ENCODE measurements at places on chromosomes 1 and 21.

DNA sequence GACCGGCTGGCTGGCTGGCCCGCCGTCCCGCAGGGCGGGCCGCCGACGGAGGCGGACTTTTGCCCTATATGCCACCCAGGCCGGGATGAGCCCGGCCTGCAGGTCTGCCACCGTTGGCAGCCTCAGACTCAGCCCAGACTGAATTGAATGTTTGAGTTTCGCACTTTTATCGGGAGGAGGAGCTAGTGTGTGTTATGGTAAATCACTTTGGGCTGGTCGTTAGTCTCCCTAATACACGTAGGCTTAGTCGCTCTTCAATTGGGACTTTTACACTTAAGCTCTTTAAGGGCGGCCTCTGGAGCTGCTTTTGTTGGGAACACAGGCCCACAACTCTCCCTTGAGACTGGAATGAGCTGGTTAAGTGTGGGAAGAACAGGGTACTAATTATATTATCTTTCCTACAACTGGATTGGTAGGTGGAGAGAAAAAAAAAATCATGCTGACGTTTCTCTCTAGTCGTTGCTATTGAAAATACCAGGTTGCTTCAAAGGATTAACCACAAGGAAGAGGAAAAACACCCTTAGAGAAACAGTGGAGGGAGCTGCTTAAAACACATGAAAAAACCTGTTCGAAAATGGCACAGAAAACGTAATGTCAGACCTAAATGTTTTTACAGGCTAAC lies 1.4 kb upstream of the IRF2BP2 start:
- DNase-seq = no peak

GRCh38 chr1:56915960-56916359 lies 49.9 kb downstream of the C8B start:
- DNase-seq = no peak

- DNase-seq = no peak
These were observed 4.1 kb downstream of the TAGLN2 start for GRCh38 chr1:159921251-159921650.

- no peak for DNase-seq
These were observed 35.5 kb downstream of the RGS2 start for GRCh38 chr1:192844360-192844759.

DNA sequence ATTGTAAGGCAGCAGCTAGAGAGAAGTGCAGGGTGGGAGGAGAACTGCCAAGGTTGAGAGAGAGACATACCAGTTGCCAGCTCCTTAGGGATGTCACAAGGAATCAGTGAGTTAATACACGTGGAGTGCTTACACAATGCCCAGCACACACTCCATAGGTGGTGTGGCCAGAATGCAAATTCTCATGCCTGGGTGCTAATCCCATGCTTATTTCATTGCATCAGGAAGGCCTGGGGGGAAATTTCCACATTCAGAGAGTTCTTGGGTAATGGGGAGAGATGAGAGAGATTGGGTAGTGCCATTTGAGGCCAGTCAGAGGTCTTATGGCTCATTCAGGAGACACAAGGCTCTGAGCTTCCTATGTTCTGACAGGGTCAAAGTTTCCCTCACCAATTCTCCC lies 38.7 kb downstream of the GJA5 start:
- DNase-seq = no peak

DNA sequence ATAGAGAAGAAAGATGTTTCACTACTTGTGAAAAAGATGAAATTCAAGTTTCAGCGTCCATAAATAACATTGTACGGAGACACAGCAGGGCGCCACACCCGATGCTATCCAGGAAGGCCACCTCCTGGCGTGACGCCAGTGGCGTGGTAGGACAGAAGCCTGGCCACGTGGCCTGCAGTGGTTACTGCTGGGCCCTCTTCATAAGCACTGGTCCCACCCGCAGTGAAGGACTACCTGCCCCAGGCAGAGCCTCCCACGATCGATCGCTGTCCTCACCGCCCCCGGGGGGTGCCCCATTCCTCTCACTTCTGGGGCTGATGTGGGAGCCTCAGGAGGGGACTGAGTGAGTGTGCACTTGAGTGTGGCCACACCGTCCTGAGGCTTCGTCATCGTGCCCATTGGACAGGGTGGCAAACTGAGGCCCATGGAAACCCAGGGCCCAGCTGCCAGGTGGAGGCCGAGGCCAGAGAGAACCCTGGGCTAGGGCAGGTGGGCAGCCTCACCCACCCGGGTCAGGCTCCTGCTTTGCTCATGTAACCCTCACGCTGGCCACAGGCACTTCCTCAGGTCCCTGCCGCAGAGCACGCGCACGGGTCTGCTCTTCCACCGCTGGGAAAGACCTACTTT lies 11.7 kb upstream of the HES5 start:
- no peak for DNase-seq

- DNase-seq = no peak
These were observed 521.4 kb upstream of the CAMK1G start for GRCh38 chr1:209062081-209062620.

- no peak for DNase-seq
These were observed 138.2 kb downstream of the RASAL2 start for GRCh38 chr1:178232108-178232507.

GRCh38 chr1:160777486-160778089 lies 18.4 kb upstream of the LY9 start:
- no peak for DNase-seq

DNA sequence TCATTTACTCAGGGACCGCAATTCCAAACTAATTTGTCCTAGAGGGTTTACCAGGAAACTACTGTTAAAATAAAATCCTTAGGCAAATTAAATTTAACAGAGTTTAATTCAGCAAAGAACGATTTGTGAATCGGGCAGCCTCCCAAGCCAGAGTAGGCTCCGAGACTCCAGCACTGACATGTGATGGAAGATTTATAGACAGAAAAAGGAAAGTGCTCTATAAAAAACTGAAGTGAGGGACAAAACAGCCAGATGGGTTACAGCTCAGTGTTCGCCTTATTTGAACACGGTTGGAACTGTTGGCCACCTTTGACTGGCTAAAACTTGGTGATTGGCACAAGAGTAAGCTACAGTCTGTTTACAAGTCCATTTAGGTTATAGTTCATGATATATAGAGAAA lies 35.2 kb upstream of the RCSD1 start:
- no peak for DNase-seq

DNA sequence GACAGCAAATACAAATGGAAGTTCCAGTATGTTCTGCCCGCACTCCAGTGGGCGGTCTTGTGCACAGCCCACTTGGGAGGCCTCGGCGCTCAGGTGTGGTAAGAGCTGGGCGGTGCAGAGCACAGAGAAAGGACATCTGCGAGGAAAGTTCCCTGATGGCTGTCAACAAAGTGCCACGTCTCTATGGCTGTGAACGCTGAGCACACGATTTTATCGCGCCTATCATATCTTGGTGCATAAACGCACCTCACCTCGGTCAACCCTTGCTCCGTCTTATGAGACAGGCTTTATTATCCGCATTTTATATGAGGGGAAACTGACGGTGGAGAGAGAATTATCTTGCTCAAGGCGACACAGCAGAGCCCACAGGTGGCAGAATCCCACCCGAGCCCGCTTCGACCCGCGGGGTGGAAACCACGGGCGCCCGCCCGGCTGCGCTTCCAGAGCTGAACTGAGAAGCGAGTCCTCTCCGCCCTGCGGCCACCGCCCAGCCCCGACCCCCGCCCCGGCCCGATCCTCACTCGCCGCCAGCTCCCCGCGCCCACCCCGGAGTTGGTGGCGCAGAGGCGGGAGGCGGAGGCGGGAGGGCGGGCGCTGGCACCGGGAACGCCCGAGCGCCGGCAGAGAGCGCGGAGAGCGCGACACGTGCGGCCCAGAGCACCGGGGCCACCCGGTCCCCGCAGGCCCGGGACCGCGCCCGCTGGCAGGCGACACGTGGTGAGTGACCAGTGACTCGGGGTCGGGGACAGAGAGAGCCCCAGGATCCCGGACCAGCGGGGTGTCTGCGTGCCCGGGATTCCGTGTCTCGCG lies at the start of gene IL12RB2:
Gene IL12RB2, plus strand, starts transcription at position 623 of the 810 bp plus-strand sequence. CDS start 12,496 bp downstream, outside the sequence.
- DNase-seq = no peak

GRCh38 chr21:45839274-45839673 lies 142.3 kb upstream of the COL6A1 start:
- DNase-seq = no peak

GRCh38 chr1:96329121-96329520 lies 392.5 kb upstream of the PTBP2 start:
- DNase-seq = no peak

GRCh38 chr1:194300776-194301175 lies 1114.4 kb upstream of the B3GALT2 start:
- DNase-seq = no peak

DNA sequence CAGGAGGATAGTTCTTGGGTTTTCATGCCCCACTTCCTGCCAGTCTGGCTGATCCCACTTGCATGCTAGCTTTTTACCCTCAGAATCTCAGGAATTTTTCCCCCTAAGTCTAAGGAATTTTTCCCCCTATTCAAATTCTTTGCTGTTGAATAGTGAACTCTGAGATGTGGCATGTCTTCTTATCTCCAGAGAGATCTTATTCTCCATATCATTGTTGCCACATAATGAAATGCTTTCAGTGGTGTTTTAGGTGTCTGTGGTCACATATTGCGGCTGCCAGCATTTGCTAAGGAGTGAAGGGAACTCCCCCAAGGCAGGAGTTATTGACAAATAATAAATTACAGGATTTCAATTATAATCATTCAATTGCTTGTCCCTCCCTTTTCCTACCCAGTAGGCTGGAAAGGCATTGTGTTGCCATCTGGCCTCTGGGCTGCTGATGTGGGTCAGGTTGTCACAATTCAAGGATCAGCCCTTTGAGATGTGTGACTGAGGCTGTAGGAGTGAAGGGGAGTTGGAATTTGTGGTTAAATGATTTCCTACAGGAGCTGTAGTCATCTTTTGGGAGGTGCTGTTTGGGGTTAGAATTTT lies 3.9 kb upstream of the FLG start:
- DNase-seq = peak; percentile 14

GRCh38 chr1:12501661-12502060 lies 116.3 kb downstream of the DHRS3 start:
- DNase-seq = no peak

DNA sequence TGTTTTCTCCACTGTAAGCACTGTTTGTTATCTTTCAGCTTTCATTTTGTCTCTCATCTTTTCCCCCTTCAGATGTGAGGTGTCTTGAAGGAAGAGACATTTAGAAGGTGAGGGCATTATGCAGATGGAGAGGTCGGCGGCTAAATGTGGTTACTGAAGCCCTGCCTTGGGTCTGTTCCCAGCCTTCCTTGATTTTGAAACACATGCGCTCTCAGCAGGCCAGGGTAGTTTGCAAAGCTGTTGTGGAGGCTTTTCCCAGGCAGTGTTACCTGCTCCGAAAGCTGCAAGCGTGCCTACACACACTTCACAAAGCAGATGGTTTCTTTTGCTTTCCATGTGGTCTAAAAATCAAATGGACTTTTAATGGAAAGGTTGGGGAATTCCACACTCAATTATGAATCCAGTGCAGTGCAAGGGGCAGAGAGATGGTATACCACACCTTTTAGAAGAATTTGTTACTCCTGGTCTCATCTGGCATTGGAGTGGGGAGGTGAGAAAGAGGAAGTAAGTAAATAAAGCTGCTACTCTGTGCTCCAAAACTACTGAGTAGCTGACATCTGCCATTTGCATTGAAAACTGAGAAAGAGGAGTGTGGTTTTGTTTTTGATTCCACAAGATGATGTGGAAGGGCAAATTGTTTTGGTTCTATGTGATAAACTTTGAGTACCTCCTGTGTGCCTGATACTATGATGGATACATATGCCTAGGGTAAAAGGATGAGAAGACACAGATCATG lies 91.9 kb downstream of the NFIA start:
- DNase-seq = no peak
